ENCODE measurements at places on chromosomes 5 and 9.

- no peak for DNase-seq
Observed at GRCh38 chr5:105982526-105982925, 1688.2 kb downstream of the EFNA5 start.

- DNase-seq = no peak
Observed at GRCh38 chr5:75856056-75856455, 138.8 kb upstream of the POC5 start.

- no peak for DNase-seq
Observed at GRCh38 chr5:55385227-55385626, 77.4 kb downstream of the MTREX start.

DNA sequence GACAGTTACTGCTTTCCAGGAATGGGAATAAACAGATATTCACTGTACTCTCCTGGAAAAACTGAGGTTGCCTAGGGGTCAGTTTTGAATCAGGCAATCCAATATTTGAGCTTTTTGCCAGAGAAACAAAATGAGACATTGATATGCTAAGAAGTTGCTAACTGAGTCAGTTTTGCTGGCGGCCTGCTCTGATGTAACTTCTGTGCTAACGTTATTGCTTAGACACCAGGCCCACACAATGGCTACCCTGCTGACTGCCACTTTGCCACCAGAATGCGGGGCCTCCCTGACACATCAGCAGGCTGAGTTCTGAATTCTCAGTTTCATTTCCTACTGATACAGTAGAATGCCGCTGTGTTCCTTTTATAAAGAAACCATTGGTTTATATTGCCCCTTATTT is 18.2 kb upstream of the ZNF618 start:
- no peak for DNase-seq

DNA sequence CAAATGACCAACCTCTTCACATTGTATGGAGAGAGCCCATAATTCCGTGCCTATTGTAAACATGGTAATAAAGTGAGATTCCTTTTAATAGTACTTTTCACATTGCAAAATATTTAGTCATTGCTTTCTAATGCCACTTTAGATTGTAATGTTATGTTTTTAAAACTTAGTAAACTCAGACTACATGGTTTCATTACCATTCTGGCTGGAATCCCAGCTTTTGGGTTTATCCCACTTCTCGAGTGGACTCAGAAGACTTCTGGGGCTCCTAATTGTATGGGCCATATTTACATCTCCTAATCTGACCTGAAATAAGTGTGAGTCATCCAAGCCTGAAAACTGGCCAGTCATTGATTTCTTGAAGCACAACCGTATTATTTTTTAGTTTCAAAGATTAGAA is 217.6 kb downstream of the CAAP1 start:
- DNase-seq = no peak

DNA sequence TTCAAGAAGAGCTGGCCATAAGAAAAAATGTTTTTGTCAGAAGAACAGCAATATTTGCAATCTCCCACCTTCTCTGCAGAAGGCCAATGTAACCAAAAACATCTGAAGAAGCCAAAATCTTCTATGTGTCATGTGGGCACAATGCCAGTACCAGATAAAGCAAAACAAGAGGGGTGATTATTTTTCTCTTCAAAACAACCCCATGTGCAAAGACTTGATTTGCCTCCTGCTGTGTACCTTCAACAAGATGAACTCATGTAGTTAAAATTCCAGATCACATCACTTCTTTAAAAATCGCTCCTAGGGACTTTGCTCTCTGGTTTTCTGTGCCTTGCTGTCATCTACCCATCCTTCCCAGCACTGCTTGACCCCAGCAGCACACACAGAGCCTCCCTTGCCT is 134.0 kb upstream of the MAP3K1 start:
- no peak for DNase-seq

DNA sequence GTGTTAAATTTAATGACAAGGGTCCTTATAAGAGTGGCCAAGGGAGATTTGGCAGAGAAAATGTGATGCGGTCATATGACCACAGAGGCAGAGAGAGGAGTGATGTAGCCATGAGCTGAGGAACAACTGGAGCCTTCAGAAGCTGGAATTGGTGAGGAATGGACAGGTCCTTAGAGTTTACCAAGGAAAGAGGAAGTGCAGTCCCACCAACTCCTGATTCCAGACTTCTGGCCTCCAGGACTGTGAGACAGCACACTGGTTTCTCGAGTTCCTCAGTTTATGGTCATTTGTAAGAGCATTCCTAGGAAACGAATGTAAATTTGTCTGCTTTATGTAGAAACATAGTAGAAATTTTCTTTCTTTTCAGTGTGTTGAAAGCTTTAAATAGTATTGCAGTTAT is 410.1 kb downstream of the CDH18 start:
- no peak for DNase-seq

GRCh38 chr9:7324152-7324598 is 475.4 kb downstream of the DMAC1 start:
- no peak for DNase-seq

DNA sequence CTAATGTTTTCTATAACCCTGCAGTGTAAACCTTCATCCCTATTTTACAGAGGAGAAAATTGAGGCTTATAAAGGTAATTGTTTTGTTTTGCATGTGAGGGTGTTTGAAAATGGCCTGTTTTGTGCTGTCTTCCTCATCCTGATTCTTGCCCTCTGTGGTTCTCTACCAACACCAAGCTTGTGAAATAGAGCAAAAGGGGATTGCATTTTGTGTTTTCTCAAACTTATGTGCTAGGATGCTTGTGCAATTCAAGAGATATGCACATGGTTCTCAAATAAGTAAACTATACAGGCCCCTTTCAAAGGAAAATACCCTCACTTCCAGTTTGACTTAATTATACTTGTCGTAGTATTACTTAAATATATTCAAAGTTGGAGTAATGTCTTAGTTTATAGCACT is 17.2 kb downstream of the PAM start:
- no peak for DNase-seq

DNA sequence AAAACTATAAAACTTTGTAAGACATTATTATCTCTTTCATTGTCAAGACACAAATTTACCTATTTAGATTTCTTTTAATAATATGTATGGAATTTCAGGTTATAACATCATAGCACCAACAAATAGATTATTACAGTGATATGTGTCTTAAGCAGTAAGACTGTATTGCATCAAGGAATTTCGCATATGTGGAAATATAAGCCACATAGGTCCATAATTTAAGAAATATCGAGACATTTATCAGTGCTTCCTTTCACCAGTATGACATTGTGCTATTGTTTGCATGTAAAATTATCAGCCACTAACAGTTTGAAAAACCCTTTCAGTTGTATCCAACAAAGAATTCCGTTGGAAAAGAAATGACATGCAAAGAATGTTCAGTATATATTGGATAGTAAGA is 186.7 kb upstream of the RASA1 start:
- no peak for DNase-seq
